ENCODE measurements at places on chromosomes 4 and X.

- no peaks in the 10 kb centered on the region for H3K36me3 ChIP-seq
- no peak overlapping the region for H3K4me3 ChIP-seq
- H3K27me3 ChIP-seq, result no peaks in the 10 kb centered on the region
- DNase-seq, result no peak
- H3K4me1 ChIP-seq, result no peaks in the 10 kb centered on the region
Measured at GRCh38 chr4:95949136-95949765, 109.4 kb downstream of the PDHA2 start.

- H3K4me1 ChIP-seq, result no peaks in the 10 kb centered on the region
- no peak overlapping the region for H3K4me3 ChIP-seq
- H3K27me3 ChIP-seq, result no peaks in the 10 kb centered on the region
- DNase-seq, result no peak
Measured at GRCh38 chr4:19025031-19025430, 1003.5 kb upstream of the LCORL start.

DNA sequence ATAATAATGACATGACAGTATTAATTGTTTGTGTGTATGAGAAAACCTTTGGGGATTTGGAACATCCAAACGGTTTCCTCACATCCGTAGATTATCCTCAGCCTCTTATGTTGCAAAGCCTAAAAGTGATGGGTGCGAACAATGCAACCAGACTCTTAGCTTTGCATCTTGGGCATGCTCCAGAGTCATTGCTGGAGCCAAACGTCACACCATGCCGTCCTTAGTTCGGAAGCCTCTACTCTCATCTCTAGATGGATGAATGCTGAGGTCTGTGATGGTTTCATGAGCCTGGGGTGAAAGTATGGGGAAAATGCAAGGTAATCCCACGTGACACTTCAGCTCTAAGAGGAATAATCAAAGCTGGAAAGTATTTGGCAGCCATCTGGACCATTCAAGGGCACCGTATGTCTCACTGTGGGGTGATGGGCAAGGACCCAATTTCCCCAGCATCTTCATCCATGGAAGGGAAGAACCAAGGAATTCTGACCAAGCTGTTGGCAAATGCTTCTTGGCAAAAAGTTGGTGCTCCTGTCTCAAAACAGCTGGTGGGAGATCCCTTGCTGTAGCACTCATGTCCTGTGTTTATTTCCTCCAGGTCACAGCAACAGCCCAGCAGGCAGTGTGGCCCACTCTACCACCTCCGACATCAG is 6.3 kb upstream of the RTL5 start:
- no peak overlapping the region for H3K27ac ChIP-seq
- DNase-seq, result no peak
- H3K36me3 ChIP-seq, result no peaks in the 10 kb centered on the region
- peaks cover 70% of the 10 kb centered on the region for H3K27me3 ChIP-seq
- no peak overlapping the region for H3K4me3 ChIP-seq

- no peaks in the 10 kb centered on the region for H3K27me3 ChIP-seq
- DNase-seq, result no peak
- H3K4me1 ChIP-seq, result no peaks in the 10 kb centered on the region
Measured at GRCh38 chr4:2816401-2816954, 23.6 kb downstream of the SH3BP2 start.

DNA sequence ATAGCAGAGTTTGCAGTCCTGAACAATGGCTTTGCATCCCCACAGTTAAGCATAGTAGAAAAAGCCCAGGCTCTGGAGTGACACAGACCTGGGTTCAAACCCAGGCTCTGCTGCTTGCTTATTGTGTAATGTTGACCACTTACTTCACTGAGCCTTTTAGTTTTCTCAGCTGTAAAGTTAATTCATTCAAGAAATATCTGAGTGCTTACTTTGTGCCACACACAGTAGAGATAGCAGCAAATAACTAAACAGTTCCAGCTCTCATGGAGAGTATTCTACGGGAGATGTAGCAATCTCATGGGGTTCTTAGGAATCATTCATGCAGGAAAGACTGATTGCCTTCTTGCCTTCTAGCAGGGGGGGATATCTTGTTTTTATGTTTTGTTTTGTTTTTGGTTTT is 63.2 kb downstream of the SLC9A6 start:
- no peak overlapping the region for H3K4me3 ChIP-seq
- no peaks in the 10 kb centered on the region for H3K36me3 ChIP-seq

DNA sequence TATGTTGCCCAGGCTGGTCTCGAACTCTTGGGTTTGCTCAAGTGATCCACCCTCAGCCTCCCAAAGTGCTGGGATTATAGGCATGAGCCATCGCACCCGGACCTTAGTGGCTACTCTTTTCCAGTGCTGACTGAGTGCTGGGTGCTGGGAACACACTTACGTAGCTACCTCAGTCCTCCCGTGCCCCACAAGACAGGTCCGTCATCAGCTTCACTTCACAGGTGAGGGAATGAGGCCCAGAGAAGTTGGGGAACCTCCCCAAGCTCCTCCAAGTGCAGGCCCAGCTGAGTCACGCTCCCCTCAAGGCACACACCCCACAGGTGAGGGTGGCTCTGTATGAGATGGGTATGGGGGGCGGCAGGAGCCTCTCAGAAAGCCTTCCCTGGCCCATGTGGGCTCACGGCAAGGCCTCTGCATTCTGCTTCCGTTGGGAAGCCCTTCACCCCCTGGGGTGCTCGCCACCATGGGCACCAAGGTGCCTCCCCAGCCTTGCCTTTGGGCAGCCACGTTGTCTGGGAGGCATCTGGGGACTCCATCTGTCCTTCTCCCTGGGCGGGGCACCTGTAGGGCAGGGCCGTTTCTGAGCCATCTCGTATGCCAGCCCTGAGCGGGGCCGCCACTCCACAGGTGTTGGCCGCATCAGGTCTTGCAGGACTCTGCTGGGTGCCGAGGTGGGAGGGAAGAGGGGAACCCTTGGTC is 28.4 kb downstream of the NSG1 start:
- H3K4me3 ChIP-seq, result no peak overlapping the region
- H3K36me3 ChIP-seq, result no peaks in the 10 kb centered on the region
- DNase-seq, result no peak
- no peaks in the 10 kb centered on the region for H3K4me1 ChIP-seq
- no peak overlapping the region for H3K27ac ChIP-seq
- no peaks in the 10 kb centered on the region for H3K27me3 ChIP-seq

- no peaks in the 10 kb centered on the region for H3K27me3 ChIP-seq
- no peaks in the 10 kb centered on the region for H3K36me3 ChIP-seq
- peaks cover 3% of the 10 kb centered on the region for H3K4me1 ChIP-seq
- no peak for DNase-seq
Measured at GRCh38 chrX:65926095-65927019, 113.5 kb downstream of the VSIG4 start.

GRCh38 chrX:3017492-3017891 is 11.1 kb downstream of the ARSH start:
- H3K36me3 ChIP-seq, result peaks cover 3% of the 10 kb centered on the region
- H3K27me3 ChIP-seq, result no peaks in the 10 kb centered on the region
- H3K4me3 ChIP-seq, result no peak overlapping the region
- DNase-seq, result no peak
- H3K4me1 ChIP-seq, result no peaks in the 10 kb centered on the region

GRCh38 chr4:102693262-102693850 is 67.4 kb downstream of the MANBA start:
- H3K4me1 ChIP-seq, result no peaks in the 10 kb centered on the region
- no peak overlapping the region for H3K4me3 ChIP-seq
- DNase-seq, result no peak

DNA sequence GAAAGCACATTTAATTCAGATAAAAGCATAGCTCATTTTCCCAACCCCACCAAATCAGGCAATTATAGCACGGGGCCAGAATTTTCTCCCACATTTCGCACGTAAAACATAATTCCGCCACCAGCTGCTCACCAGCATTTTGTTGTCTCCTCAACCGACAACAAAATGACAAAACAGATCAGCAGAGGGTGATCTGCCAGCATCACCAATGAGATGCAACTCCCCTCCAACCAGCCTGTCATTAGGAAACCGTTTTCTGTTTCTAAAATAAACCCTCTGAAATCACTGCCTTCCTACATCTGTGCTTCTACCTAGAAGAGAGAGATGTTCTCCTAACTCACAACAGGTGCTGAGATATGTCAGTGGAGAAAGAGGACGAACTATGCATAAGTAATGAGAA is 654.8 kb upstream of the CPEB2 start:
- no peak overlapping the region for H3K4me3 ChIP-seq
- no peaks in the 10 kb centered on the region for H3K4me1 ChIP-seq
- no peaks in the 10 kb centered on the region for H3K36me3 ChIP-seq
- H3K27ac ChIP-seq, result no peak overlapping the region

DNA sequence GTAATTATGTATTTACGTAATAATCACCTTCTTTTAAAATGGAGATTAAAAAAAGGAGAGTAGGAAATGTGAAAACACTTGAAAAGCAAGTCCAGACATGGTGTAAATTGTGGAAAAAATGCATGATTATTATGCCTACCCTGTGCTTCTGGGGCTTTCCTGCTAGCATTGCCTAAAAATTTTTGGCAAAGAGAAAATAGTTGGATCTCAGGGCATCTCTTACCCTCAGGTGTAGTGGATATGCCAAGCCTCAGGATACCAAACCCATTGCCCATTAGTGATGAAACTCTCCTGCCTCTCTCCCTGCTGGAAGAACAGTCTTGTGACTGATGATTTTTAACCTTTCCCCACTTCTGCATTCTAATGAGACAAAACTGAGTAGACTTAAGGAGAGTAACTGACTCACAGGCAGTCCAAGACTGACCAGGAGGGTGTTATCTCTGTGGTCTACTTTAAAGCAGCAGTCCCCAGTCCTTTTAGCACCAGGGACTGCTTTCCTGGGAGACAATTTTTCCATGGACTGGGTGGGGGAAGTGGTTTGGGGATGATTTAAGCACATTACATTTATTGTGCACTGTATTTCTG is 174.6 kb downstream of the ZNF330 start:
- H3K27ac ChIP-seq, result no peak overlapping the region
- H3K4me3 ChIP-seq, result no peak overlapping the region
- no peaks in the 10 kb centered on the region for H3K36me3 ChIP-seq

DNA sequence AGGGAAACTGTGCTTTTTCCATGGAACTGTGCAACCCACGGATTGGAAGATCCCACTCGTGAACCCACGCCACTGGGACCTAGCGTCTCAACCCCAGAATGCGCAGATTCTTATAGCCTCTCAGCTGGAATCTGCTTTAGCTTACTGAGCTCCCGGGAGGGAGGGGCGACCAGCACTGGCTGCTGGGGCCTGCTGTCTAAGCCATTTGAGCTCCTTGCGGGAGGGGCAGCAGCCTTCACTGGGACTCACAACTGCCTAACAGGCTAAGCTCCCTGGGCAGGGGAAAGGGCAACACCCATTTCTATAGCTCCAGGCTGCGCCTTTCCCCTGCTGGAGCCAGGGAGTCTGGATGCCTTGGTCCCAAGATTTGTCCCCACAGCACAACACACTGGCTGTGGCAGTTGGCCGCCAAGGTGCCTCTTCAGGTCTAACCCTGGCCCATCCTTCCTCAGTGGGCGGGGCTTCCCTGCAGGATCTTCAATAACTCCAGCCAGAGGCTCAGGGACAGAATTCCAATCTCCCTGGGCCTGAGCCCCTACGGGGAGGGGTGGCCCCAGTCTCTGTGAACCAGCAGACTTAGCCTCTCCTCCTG is 451.7 kb upstream of the PITX2 start:
- no peaks in the 10 kb centered on the region for H3K27me3 ChIP-seq
- no peaks in the 10 kb centered on the region for H3K36me3 ChIP-seq
- no peak overlapping the region for H3K4me3 ChIP-seq
- no peak for DNase-seq

GRCh38 chr4:119627267-119628255 is 1.0 kb downstream of the PDE5A start:
- peaks cover 29% of the 10 kb centered on the region for H3K36me3 ChIP-seq
- H3K27ac ChIP-seq, result peak overlapping the region; percentile 98
- H3K4me1 ChIP-seq, result peaks cover 6% of the 10 kb centered on the region
- peak overlapping the region; percentile 98 for H3K4me3 ChIP-seq
- DNase-seq, result peak; percentile 74
- H3K27me3 ChIP-seq, result no peaks in the 10 kb centered on the region

DNA sequence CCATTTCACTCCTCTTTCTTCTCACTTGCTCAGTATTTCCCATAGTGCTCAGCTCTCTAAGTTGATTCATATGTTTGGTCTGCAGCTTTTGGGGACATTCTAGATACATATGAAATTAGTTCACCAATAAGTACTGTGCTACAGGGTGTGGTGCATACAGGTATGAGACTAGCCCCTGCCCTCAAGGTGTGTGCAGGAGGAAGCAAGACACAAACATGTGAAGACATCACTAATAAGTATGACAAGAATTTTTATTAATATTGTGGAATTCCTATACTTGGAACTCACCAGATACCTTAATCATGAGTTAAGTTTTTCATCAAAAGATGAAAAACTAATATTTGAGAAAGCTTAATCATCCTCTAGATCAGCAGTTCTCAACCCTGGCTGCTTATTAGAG is 505.2 kb downstream of the ZNF674 start:
- no peak overlapping the region for H3K27ac ChIP-seq
- no peak for DNase-seq
- H3K4me3 ChIP-seq, result no peak overlapping the region
- H3K4me1 ChIP-seq, result no peaks in the 10 kb centered on the region

GRCh38 chr4:109662771-109663170 is 40.5 kb downstream of the CASP6 start:
- no peaks in the 10 kb centered on the region for H3K27me3 ChIP-seq
- H3K27ac ChIP-seq, result no peak overlapping the region
- H3K36me3 ChIP-seq, result no peaks in the 10 kb centered on the region
- no peak overlapping the region for H3K4me3 ChIP-seq

DNA sequence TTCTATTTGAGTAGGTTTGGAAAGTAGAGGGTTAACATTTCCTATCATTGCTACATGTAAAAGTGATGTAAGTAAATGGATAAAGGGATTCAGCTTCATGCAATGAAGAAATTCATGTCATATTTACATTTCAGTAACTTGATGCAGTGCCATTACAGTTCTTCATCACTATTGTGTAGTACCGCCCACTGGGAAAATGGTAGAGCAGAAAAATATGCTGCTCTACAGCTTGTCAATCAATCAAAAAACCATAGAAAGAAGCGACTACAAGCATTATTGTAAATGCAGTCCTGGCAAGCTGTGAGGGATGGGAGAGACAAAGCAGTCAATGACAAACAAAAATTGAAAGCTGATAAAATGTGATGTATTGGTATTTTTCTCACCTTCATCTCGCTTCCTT is 1597.9 kb downstream of the RPA4 start:
- H3K36me3 ChIP-seq, result no peaks in the 10 kb centered on the region
- H3K27me3 ChIP-seq, result no peaks in the 10 kb centered on the region
- no peak for DNase-seq
- no peaks in the 10 kb centered on the region for H3K4me1 ChIP-seq

DNA sequence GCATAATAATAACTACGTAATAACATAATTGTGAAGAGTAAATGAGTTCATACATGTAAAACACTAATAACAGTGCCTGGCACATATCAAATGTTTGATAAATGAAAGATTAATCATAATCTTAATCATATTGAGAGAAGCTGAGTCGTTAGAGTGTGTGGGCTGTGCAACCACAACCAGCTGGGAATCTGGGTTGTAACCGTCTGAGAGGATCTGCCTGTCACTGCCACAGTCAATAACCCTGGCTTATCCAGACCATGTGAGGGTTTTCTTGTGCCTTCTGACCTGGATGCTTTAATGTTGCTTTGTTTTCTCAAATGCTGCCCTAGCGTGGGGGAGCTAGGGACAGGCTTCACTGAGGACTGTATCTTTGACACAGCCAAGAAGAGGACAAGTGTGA is 73.9 kb downstream of the TRPC5 start:
- H3K4me3 ChIP-seq, result no peak overlapping the region
- no peaks in the 10 kb centered on the region for H3K27me3 ChIP-seq
- no peaks in the 10 kb centered on the region for H3K36me3 ChIP-seq
